ENCODE measurements at places on chromosomes 5 and 9.

- DNase-seq, result no peak
Measured at GRCh38 chr5:135273212-135273611, 125.8 kb downstream of the MACROH2A1 start.

DNA sequence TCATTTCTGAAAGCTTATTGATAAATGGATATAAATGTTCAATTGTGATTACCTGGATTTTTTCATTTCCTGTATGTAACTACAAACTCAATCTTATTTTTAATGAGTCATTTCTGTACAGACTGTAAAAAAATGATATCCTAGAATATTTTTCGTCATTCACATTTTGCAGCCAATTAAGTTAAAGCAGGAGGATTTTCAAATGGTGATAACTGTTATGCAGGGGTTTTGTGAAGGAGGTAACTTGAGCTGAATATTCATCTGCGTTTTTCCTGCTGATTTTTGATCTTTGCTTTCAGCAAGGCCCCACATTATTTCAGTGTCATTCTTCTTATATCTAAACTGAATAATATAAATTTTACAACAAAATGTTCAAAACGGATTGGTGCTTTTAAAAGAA is 74.1 kb downstream of the SLF1 start:
- no peak for DNase-seq

- no peak for DNase-seq
Measured at GRCh38 chr9:34715639-34716215, 5.8 kb upstream of the CCL21 start.

DNA sequence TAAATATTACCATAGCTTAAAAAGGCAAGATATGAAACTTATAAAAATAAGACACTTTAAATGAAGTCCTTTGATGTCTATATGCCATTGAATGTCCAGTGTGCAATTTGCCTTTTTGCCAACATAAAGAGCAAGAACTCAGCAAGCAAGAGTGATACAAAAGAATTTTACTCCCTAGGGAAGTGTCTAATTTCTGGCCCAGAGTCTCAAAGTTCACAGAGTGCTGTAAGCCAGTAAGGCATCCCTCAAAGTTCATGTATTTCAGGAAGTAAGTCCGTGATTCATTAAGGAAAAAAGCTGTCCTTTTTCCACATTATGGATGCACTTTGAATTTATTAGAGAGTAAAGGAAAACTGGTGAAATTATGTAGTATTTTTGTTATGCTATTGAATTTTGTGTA is 185.2 kb downstream of the CCDC171 start:
- DNase-seq, result no peak

DNA sequence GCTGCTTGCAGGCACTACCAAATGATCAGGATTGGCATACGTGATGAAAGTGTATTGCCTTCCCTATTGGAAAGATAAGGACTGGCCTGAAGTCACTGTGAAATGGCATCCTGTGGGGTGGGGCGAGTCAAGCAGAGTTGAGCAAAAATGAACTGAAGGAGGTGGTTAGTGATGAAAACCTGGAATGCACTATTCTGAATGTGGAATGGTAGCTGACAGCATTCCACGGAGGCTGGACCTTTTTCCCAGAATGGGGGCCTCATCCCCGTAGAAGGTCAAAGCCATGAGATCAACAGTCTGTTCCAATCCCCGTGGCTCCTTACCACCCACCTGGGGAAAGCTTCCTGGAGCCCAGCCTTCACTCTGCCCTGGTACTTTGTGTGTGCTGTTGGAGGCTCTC is 37.7 kb downstream of the ASS1 start:
- no peak for DNase-seq

DNA sequence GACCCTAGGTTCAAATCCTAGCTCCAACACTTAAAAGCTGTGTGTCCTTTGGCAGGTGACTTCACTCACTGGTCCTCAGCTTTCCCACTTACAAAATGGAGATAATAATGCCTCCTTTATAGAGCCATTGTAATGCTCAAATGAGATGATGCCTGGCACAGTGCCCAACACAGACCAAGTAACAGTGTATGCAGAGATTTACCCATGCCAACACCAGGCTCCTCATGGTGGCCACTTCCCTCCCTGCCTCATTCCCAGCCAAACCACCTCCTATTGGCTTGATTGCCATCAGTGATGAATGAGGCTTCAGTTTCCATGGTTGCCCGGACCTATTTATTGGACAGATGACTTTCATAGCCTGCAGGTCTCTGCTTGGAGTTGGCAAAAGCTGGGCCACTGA is 469.4 kb downstream of the CDK5RAP2 start:
- DNase-seq, result no peak

GRCh38 chr9:121289772-121290370 is 21.9 kb downstream of the GSN start:
- DNase-seq, result no peak

DNA sequence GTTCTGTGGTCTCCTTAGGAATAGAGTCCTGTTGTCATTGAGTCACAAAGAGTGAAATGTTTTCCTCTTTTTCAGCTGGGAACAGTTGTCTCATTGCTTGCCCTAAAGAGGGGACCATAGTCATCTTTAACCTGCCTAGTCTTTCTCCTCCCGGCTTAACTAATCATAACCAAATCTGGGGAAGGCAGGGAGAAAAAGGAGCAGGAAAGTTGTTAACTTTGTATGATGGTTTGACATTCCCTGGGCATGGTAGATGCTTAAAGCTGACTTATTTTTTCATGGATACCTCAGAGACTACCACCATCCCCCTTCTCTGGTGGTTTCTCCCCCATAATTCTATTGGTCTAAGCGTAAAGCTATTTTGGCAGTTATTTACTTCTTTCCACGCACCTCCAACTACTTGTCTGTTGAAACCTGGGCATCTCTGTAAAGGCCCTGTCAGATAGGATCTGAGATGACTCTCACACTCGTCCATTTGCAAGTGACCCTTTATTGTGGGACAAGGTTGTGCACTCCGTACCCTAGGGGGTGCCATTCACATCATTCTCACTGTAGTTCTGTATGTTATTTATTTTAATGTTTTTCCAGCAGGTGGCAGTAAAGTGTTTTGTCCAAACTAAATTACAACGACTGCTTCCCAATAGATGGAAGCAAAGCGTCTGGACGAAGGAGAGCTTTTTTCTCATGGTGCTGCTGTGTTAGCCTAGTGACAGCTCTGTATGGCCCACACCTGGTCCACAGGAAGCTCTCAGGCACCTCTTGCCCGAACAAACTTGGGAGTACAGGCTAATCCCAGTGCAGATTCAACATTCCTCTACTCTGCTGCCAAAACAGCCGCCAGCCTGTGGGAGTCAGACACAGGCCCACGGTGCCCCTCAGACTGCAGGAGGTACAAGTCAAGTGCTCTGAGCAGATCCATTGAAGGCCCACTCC is 3.0 kb upstream of the FAM13B start:
- DNase-seq, result no peak

DNA sequence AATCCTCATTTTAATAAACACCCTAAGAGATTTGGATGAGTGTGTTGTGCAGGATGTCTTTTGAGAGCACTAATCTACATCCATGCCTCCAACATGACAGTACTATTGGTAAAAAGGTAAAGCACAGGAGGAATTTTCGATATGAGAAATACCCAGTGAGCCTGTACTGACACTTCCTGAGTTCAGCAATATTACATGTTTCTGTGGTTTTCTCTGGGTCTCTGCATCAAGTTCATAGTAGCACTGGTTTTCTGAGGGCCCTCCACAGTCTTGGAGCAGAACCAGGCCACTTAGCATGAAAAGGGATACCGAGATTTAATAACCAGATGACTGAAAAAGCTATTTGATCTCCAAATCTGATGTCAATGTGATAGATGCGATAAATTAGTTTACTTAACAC is 524.1 kb downstream of the TMEM38B start:
- no peak for DNase-seq

DNA sequence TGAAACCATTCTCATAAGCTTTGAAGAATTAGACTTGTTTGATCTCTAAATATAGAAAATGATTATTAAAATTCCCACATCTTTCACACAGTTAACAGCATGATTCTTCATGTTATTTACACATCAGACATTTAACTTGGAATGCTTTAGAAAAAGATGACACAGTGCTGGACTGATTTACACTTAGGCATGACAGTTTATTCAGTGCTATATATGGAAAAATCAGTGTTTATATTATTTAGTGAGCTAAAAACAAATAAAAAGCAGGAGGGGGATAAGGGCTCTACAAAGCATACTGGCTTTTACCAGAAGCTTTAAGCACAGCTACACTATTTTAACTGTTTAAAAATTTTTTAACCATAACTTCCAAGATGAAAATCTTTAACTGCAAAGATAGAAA is 30.0 kb downstream of the CDC37L1 start:
- DNase-seq, result no peak

Data from NCI-H187 (cell line).